ENCODE measurements at places on chromosomes 7 and 10. TPM values are rescaled to one million over a fixed set of nuclear protein-coding genes. Genes with fewer than 3 reads are reported as not detected.

TAS2R3 gene
- total RNA-seq = 4.2 TPM

DNA sequence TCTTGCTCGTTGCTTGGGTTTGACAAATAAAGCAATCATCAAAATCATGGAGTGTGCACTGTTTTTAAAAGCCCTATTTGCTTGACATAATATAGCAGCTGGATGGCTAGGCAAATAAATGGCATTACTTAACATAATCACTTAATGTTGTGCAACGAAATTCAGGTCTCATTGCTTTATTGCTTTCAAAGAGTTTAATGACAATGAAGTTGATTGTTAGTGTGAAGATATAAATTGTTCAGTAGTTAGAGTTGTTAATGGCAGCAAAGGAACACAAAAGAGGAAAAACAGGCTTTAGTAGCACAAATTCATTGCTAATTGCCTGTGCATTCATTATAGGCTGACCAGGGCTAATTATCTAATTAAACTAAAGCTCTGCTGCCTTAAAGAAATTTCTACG is 7.6 kb upstream of the ADO start:
- no peak for ATAC-seq

GRCh38 chr7:157271315-157271990 is 65.4 kb upstream of the DNAJB6 start:
- no peak for ATAC-seq

DNA sequence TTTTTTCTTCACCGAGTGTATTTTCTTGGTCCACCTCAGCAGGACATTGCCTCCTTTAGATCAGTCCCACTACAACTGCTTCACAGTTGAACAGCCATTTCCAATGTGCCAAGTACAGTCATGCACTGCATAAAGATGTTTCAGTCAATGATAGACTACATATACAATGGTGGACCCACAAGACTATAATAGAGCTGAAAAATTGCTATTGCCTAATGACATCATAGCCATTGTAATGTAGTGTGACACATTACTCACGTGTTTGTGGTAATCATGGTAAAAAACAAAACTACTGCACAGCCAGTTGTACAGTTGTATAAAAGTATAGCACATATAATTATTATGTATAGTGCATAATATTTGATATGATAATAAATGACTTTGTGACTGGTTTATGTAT is 113.8 kb upstream of the HPS1 start:
- no peak for ATAC-seq

- no peak for ATAC-seq
Observed at GRCh38 chr10:130756651-130757050, 554.9 kb downstream of the TCERG1L start.

OR6V1 gene
- not detected for total RNA-seq

DNA sequence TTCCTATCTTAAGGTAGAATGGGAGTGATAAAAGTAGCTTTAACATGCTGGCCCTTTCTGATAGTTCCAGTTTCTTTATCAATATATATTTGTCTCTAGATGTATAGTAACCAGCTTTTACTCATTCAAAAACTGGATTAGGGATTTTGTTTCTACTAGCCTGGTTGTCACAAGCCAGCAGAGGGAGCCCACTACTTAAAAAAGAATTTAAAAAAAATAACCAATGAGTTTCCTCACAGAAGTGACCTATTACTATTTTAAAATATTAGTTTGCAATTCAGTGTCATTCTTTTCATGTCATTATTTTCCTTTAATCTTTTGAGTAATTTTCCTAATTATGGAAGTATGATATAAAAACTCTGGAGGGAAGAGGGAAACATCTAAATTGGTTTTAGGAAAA is 142.1 kb downstream of the PHTF2 start:
- ATAC-seq = no peak

PLXNA4 gene
- 9.2 TPM for total RNA-seq

DNA sequence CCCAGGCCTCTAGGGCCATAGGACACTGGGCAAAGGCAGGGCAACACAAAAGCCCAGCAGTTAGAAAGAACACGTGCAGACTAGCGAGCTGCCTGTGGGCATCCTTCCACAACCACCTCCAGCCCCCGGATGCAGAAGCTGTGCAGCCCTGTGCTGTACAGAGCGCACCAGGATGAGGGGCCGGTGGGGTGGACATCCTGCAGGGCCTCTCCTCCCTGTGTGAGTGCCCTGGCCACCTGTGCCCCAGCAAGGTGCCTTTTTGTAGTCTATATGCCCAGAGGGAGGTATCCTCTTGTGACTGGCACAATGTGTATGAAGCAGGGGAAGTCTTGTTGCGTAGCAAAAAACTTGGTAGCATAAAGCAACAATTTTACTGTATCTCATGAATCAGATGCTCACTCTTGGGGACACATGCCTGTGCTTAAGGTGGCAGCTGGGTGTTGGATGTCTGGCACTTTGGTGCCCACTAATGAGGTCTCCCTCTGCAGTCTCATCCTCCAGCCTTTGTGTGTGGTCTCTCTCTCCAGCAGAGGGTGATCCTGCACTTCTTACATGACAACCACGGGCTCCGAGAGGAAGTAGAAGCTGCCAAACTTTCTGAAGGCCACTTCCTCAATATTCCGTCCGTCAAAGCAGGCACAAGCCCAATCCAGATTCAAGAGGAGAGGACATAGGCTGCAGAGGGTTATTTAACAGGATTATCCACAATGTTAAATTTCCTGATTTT is 8.7 kb downstream of the NCAPG2 start:
- peak; percentile 93 for ATAC-seq
